ENCODE measurements at places on chromosomes 2 and 18.

DNA sequence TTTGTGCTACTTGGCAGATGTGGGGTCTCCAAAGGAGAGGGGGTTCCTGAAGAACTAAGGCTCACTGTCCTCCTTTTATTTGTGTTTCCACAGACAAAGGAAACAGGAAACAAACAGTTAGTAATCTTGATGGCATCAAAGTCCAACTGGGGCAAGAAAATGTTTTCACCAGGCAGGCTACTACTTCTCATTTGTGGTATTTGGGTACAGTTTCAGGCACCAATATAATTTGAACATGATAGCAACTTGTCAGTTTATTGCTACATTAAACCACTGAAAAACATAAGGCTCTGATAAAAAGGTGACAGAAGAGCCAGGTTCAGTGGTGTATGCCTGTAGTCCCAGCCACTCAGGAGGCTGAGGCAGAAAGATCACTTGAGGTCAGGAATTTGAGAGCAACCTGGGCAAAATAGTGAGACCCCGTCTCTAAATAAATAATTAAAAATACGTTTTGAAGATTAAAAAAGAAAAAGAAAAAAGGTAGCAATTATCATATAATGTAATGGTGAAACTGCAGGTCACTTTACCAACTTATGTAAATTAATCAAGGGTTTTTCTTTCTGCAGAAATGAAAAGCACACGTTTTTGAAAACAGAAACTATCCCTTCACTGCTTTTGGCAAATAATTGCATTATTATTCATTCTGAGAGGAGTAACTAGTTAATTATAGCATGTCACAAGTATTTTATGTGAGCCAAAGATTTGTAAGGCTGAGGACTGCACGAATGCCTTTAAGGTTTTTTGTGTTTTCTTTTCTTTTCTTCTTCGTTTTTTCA lies 157.5 kb upstream of the CAVIN2 start:
- DNase-seq = no peak

DNA sequence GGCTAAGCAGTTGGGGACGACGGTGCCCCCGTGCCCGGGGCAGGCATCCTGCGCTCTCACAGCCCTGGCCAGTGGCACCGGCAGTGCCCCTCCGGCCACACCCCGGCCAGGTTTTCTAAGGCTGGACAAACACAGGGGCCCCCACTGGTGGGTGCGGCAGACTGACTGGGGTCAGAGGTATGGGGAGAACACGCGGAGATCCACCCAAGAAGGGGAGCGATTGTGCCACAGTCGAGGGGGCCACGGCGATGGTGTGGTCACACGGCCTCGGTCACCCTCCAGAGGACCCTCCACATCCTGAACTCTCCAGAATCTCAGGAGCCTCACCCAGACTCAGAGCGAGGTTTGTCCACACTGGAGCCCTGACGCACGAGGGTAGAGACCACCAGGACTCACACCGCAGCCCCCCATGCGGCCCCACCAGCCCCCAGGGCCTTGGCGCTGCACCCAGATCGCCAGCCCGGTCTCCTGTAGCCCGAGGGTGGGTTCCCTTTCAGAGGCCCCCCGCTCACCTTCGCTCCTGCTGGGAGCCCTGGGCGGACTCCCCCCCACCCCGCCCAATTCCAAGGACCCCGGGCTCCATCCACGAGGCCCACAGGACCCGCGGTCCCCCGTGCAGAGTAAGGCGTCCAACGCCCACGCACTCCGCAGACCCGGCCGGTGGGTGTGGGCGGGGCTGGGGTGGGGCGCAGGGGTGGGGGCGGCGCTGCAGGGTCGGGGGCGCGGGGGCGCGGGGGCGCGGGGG lies 15.2 kb downstream of the PDCD1 start:
- DNase-seq = no peak

DNA sequence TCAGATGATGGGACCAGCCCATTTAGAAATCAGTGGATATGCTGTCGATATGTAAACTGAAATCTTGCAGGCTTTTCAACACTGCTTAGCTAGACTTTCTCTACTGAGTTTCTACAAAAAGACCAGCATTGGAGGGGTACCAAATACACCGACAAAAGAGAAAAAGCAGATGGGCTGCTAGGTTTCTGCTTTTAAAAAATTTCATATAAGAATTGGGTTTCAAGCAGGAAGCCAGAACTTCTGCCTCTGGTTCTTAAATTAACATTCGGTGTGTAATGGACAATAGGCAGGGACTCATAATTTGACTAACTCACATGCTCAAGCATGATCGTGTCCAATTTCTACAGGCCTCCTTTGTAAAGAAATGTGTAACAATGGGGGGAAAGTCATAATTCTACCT lies 3.1 kb downstream of the ARL4C start:
- no peak for DNase-seq

GRCh38 chr18:23572012-23572411 lies 14.3 kb downstream of the NPC1 start:
- no peak for DNase-seq

- no peak for DNase-seq
Observed at GRCh38 chr2:25539136-25539535, 134.2 kb downstream of the DTNB start.

DNA sequence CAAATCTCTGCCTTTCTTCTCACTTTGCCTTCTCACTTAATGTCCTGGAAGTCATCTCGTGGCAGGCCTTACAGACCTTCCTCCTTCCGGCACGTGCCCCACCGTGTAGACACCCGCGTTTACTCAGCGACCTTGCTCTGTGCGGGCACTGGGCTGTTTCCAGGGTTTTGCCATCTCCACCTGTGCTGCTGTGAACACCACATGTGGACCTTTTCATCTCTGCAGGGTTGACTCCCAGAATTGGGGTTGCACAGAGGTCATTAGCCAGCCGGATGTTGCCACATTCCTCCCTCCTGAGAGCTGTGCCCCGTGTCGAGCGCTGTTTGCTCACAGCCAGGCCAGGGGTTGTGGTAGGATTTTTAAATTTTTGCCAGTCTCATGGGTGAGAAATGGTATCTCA lies 25.4 kb downstream of the KCNG2 start:
- no peak for DNase-seq

- DNase-seq = no peak
Observed at GRCh38 chr2:236765478-236765877, 195.9 kb downstream of the ACKR3 start.

GRCh38 chr2:13616616-13617015 lies 899.9 kb downstream of the TRIB2 start:
- no peak for DNase-seq

GRCh38 chr2:12417786-12418185 lies 298.9 kb upstream of the TRIB2 start:
- no peak for DNase-seq

Measured in stimulated activated naive CD4-positive, alpha-beta T cell treated with Interleukin-2 at 50 U/mL for 16 hours (primary cell).